ENCODE measurements at places on chromosomes 7 and 10.

DNA sequence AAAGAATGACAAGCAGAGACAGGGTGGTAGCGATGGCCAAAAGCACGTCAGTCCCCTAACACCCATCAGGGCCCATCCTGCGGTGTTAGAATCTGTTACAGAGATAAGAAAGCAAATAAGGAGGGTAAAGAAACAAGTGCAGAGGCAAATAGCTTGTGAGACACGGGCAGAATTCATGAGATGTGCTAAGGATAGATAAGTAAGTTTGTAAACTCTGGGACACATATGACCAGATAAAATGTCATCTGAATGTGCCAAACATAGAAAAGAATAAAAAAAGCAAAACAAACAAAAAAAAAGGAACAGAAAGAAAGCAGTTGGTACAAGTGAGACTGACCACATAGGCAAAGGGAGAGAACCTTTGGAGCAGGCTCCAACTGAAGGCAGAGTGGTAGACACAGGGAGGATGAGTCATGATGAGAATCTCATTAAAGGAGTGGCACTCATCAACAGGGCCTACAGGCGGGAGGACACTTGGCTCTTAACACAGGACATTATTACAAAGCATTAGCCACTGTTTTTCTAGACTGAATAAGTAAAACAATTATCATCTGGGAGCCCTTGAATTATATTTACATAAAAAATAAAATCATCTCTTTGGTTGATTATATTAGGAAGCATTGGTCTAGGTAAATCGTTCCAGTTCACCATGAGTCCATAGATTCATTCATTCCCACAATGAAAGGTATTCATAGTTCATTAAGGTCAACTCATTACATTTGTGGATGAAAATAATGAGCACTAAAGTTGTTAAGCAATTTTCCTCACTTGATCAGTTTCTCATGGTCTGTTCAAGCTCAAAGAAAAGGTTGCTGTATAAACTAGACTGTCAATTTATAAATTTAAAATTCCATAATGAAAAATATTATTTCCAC lies 21.5 kb upstream of the EPHB6 start:
- no peak for DNase-seq

- no peak for DNase-seq
These were observed 1.4 kb downstream of the APBB1IP start for GRCh38 chr10:26439406-26440087.

DNA sequence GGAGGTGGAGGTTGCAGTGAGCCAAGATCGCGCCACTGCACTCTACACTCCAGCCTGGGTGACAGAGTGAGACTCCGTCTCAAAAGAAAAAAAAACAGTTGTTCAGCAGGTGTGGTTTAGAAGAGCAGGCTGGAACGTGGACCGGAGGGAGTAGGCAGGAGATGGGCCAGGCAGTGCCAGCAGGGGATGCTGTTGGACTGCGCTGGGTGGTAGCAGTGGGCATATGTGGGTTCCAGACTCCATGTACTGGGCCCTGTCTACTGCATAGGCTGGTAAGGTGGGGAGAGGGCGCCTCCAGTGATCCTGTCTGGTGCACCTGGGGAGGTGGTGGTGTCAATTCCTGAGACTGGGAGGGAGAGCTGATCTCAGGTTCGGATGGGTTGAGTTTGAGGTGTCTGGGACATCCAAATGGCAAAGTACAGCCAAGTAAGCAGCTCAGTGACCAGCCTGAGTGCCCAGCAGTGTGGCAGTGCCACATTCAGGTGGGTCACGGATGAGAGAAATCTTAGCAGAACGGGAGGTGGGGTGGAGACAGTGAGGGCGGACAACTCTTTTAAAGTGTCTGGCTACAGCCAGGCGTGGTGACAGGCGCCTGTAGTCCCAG lies 25.9 kb downstream of the SFXN4 start:
- DNase-seq = no peak

GRCh38 chr7:99272476-99273045 lies at the start of gene MYH16:
MYH16 (plus strand) TSS chr7:99272839.
- DNase-seq = no peak

- peak; percentile 84 for DNase-seq
These were observed 460 bp downstream of the ANXA11 start for GRCh38 chr10:80204677-80205476.

DNA sequence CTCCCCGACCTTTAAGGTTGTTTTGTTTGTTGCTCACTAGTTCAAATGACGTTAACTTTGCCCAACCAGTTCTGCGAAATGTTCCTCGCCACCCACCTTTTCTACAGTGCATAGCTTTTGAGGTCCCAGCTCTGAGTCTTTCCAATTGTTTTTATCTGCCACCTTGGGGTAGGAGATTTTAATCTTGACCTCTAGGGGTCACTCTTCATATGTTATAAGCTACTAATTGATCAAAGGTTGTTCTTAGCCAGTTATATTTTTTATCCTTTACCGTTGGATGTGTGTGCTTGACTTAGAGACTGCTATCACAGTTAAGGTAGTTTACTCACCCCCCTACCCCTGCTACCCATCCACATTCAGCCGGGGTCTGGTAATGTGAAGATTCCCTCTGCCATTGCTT lies 372.4 kb downstream of the SUGCT start:
- DNase-seq = no peak

DNA sequence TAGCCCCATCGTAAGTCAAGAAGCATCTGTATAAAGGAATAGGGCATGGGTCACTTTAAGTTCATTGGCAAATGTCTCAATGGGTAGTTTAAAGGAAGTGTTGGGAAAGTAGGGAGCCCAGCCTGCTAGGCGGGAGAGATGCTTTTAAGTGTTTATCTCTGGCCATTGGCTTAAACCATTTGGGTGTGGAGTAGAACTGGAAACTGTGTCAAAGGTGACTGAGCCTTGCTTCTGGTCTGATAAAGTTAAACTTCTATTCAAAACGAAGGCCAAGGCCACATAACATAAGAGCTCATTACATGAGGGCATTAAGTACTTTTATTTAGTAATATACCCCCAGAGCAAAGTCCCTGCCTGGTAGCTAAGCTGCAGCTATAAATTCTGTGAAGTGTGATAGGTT lies 148.7 kb downstream of the SPAG6 start:
- no peak for DNase-seq

DNA sequence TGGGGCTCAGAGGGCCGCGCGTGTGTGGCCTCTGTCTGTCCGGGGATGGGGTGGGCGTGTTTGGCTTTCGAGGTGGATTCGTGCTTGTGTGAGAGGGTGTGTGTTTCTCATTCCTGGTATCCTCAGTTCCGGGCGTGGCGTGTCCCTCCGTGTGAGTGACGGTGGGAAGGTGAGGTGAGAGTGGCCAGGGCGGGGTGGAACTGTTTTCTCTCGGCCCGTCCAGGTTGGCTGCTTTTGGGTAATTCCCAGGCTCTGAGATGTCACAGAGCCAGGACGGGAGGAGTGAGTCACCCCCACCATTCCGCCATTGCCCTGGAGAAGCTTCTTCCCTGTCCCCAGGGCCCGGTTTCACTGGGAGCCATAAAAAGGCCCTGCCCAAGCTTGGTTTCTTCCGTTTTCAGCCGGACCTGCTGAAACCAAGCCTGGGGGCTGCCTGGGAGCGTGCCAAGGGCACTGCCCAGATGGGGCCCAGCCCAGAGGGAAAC lies 21.3 kb upstream of the CLDN4 start:
- no peak for DNase-seq

- no peak for DNase-seq
These were observed 14.6 kb upstream of the MLXIPL start for GRCh38 chr7:73638911-73639310.

DNA sequence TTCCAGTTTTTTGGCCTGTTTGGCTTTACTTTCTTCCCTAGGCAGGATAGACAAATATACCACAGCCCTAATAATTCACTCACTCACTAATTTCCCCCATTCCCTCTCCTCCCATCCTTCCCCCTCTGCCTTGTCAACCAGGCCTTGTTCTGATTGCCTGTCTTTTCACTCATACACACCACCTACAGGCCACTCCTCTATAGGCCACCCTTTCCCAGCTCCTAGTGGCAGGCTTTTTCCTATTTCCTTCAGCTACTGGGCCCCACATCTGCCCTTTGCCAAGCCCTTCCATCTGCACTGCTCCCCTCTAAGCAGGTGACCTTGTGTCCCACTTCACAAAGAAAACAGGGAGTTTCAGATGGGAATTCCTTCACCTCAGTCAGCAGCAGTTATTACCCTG lies 59.8 kb upstream of the MSRB2 start:
- no peak for DNase-seq

GRCh38 chr10:84140036-84140379 lies 699 bp downstream of the GHITM start:
- no peak for DNase-seq

- DNase-seq = no peak
These were observed 356.6 kb downstream of the PPP1R3A start for GRCh38 chr7:113562242-113562641.

DNA sequence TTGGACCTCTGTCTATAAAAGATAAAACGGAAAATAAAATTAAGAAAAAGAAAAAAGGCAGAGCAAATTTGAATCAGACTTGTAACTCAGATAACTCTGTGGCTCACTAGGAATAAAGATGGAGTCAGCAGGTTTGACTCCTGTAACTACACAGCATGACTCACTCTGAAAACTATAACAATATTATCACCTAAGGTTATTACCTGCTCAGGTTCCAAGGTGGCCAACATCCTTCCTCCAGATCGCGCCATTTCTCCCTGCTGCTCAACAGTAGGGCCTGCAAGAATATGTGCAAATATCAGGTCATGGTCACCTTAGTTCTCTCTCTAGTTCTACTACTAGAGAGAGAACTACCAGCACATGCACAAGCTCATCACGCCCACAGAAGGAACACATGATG lies 30.0 kb downstream of the ALDH18A1 start:
- no peak for DNase-seq

GRCh38 chr10:31004611-31005193 lies 27.0 kb downstream of the ZNF438 start:
- no peak for DNase-seq

- DNase-seq = no peak
These were observed 250.0 kb upstream of the KLF6 start for GRCh38 chr10:4034907-4035598.

DNA sequence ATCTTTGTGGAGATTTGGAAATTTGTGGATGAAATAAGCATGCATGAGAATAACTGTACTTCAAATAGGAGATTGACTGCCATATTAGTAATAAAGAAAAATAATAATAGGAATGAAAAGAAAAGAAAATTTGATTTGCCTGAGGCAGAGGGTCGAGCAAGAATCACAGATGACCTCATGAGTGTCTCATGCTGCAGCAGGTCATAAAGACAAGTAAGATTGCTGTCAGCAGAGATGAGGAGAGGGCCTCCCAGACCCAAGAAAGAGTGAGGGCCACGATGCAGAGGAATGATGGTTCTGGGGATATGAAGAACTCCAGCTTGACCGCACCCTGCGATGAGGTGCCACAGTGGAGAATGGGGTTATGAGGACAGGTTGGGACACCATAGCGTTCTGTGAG lies 39.2 kb downstream of the TOMM7 start:
- DNase-seq = no peak

DNA sequence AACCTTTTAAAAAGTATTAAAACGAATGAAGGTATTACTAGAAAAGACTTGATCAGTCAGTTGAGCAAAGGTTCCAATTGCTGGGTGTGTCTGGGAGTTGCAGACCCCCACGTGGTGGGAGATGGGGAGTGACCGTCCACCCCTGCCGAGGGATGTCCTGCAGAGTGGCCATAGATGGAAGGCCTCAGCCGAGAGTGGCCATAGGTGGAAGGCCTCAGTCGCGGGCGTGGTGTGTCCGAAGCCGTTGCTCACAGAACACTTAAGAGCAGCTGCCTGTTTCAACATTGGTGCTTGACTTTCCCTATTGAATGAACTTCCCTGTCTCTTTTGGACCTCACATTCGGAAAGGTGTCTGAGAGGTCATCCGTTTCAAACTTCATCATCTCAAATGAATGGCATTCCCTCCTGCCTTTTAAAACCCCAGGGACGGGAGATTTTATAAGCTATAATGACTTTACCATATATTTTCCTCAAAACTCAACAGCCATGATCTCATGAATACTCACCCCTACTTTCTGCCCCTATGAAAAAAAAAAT lies 69.4 kb downstream of the CAMK1D start:
- DNase-seq = no peak

GRCh38 chr7:122556219-122556618 lies 142.7 kb downstream of the RNF133 start:
- DNase-seq = no peak

GRCh38 chr7:19101909-19102308 lies 15.5 kb downstream of the TWIST1 start:
- no peak for DNase-seq

- DNase-seq = no peak
These were observed 670 bp upstream of the RBM33 start for GRCh38 chr7:155643804-155644177.

DNA sequence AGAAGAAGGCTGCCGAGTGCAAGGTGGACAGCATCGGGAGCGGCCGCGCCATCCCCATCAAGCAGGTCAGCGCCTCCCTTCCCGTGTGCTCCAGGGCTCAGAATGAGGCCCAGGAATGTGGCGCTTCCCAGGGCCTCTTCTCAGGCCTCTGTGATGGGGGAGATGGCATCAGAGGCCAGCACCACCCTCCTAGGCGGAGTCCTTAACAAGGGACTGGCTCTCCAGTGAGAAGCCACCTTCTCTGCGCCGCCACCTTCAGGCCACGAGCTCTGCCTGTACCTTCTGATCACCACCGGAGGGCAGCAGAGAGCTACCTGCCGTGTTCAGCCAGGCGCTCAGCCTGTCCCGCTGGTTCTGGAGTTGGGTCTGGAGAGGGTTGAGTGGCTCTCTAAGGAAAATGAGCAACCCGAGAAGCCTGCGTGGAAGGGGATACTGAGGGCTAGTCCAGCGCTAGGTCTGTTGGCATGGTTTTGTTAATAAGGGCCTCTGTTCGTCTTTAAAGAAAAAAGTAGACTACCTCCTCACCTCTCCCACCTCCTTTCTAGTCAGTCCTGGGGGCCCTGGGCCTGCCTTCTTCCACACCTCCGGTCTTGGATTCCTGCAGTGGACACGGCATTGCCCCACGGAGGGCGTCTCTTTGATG lies 37.7 kb downstream of the AGAP3 start:
- peak; percentile 88 for DNase-seq

DNA sequence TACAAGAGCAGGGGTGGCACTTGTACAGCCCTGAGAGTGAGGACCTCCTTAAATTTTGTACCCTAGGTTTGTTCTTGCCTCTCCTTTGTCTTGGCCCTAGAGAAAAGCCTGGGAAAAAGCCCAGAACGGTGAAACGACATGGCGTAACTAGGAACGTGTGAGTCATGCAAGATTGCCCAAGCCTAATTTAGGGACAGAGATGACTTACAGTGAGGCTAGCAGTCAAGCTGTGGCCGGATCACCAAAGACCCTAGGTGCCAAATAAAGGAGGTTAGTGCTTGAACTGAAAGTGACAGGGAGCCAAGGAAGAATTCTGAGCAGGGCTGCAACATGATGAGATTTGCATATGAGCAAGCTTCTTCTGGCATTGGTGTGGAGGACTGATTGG lies 25.1 kb downstream of the TBXAS1 start:
- no peak for DNase-seq
